ENCODE measurements at places on chromosomes 2 and 18.

DNA sequence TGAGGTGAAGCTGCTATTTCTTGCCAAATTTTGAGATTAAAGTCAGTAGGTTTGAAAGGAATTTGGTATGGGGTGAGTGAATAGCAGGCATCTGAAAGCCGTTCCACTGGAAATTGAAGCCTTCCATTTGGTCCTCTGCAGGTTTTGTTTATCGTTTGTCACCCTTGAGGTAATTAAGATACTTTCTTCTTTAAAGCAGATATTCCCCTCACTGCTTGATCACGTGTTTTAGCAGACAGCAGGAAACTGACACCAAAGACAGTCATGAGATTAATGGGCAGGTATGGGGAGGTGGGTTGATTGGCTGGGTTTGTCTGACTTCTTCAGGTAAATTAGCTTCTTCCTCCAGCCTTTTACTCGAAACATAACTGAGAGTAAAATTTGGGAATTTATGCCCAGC, 10.7 kb downstream of the LPIN1 start:
- DNase-seq, result no peak

DNA sequence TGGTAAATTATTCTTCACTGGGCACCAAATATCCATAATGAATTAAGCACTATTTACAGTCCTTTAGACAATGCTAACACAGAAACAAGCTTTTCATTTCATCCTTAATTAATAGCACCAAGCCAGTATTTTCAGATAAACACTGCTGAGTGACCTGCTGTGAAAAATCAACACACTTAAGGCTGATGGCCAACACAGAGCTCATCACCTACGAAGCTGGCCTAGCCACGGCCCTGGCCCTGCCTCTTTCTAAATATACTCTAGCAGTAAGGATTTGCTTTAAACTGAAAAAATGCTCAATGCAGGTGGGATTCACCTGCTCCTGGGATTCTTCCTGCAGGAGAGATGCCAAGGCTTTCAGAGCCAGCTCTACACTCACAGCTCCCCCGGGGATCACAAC, 18.4 kb downstream of the CYB5A start:
- no peak for DNase-seq

GRCh38 chr2:170411660-170412059, 233.7 kb downstream of the MYO3B start:
- DNase-seq, result no peak

DNA sequence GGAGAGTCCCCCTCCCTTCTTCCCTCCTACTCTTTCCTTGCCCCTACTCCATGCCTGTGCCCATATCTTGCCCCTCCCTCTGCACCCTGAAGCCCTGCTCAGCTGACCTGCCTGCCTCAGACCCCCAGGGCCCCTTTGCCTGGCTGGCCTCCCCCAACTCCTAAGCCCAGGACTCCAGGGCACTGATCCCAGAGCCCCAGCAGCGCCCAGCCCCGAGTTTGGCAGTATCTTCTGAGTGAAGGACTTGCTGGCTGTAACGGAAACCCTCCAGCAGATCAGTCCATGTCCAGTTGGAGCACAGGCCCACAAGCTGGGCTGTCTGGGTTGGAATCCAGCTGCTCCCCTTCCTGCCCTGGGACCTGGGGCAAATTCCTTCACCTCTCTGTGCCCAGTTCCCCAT, 46.0 kb downstream of the MCFD2 start:
- no peak for DNase-seq

DNA sequence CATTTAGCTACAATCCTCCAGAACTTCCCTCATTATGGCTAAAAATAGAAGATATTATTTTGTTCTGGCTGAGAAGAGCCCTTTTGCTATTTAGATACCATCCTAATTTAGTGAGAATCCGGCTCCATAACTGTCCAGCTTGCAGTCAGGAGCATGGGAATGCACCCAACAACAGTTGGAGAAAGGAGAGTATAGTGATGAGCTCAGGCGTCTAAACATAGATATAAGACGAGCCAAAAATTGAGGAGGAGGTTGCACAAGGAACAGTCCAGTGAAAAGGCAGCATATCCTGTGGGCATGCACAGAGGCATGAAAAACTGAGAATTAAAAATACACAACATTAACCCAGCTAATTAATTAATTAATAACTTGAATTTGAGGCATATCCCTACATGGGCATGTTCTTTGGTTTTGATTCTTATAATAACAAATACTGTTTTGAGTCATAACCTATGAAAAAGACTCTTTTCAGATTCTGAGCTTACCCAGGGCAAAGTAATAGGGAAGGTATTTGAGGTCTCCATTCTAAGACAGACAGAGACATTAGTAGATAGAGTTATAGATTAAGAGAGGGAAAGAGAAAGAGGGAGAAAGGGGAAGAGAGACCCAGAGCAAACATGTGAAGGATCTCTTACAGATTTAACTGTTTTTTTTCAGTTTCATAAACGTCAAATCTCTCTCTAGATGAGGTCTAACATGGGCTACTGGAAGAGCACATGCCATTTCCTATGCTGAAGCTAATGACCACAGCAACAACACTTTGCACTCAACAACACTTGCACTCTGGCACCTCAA, 311.2 kb downstream of the OSR1 start:
- no peak for DNase-seq

GRCh38 chr18:61731178-61731577, 161.6 kb downstream of the RNF152 start:
- no peak for DNase-seq

DNA sequence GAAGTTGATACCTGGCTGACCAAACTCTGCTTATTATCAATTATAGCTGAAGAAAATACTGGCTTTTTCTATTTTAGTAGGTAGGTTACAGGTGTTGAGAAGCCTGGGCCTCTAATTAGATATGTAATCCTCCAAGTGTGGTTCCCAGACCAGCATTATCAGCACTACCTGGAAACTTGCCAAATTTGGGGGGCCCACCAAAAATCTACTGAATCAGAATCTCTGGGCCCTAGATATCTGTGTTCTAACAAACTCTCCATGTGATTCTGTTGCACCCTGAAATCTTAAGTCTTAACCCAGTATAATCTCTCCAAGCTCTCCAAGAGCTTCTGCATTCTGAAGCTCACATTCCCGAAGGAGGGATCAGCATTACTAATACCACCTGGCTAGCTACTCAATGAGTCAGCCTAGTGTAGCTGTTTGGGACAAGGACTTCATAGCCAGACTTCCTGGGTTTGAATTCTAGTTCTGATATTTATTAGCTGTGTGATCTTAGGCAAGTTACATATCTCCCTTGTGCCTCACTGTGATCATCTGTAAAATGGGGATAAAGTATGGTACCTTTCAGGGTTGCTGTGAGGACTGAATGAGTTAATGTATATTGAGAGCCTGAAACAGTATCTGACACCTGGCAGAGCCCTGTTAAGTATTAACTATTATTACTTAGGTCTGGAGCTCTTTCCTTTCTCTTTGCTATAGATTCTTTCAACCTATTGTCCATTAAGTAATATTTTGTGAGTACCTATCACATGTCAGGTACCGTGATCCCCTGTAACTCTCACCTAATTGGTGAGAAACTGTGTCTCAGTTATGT, 94.1 kb upstream of the CD302 start:
- DNase-seq, result no peak

GRCh38 chr2:121471532-121472469, 58.9 kb upstream of the RNU4ATAC start:
- DNase-seq, result no peak
